ENCODE measurements at places on chromosomes 5 and 9. TPM values are rescaled to one million over a fixed set of nuclear protein-coding genes. Genes with fewer than 3 reads are reported as not detected.

DNA sequence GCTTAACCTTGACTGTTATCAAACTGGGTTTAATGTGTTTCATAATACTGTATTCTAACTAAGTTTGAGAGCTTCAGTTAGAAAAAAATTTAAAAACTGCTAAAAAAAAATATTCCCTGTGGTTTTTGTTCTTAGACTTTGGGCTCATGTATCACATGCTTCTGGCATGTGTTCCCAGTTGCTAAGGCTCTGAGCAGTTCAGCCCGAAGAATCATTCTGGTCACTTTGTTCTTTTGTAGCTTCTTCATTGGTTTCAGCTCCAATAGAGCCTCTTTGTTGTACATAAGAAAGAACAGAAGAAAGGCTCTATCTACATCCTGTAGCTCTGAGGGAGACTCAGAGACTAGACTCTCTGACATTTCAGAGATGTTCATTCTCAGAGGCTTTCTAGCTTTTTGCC is 25.6 kb downstream of the KCNN2 start:
- DNase-seq = no peak

GRCh38 chr5:124741711-124742496 is 4.5 kb downstream of the ZNF608 start:
- DNase-seq = no peak

DNA sequence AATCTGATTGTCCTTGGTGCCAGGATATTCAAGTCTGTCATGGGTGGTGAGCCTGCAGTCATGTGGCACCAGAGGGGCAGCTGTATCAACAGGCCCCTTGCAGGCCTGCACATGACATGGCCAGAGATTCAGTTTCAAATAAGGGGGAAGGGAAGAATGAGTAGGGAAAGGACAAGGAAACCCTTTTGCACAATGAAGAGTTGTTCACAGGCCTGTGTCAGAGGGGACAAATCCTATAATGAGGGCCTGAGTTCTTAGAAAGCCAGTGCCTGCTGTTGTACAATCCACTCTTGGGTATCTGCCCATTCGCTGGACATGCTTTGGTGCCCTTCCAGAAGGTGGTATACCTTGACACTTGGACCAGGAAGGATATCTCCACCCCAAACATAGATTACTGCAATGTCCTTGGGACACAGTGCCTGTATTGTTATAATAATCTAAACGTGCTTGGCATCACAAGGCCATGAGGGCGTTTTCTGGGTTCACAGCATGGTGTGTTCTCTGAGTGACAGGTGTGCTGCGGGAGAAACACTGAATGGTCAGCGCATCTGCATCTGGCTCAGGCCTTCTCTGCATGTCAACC is 1.9 kb upstream of the TMEM171 start:
- no peak for DNase-seq

GRCh38 chr9:5336688-5337087 is 3.0 kb downstream of the RLN1 start:
- no peak for DNase-seq

DNA sequence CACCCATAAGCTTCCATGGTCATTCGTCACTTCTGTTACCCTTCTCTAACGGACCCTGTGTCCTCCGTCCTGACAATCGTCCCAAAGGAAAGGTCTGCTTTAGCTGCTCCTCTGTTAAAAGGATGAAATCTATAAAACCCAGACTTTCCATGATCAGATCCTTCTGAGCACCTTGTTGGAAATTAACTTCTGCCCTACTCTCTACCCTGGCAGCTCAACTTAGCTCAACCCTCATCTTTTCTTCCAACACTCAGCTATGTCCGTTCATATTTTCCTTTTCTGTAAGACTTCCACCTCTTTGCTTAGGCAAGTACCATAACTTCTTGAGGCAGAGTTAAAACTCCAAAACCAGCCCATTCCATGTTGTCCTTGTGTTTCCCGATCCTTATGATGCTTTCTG is 205.4 kb downstream of the SPATA31A6 start:
- DNase-seq = no peak

- DNase-seq = no peak
These were observed 16.0 kb downstream of the CXXC5 start for GRCh38 chr5:139664086-139664693.

GRCh38 chr9:113919382-113919781 is 43.3 kb downstream of the ZNF618 start:
- no peak for DNase-seq

GRCh38 chr9:841371-842209 is at the start of gene DMRT1:
Gene DMRT1 (plus strand): TSS chr9:841697. CDS start chr9:841839, 142 bp downstream.
- no peak for DNase-seq

GRCh38 chr9:124348363-124348762 is 66.9 kb downstream of the PSMB7 start:
- DNase-seq = no peak

- DNase-seq = no peak
These were observed 41.7 kb downstream of the ZNF608 start for GRCh38 chr5:124704594-124705284.

- DNase-seq = no peak
These were observed 89.5 kb downstream of the TLE4 start for GRCh38 chr9:79661279-79661678.

GRCh38 chr5:173645437-173645807 is 29.0 kb upstream of the BOD1 start:
- no peak for DNase-seq

- no peak for DNase-seq
These were observed 249.7 kb downstream of the ARHGAP26 start for GRCh38 chr5:143019614-143020515.

GRCh38 chr5:14489643-14490042 is 91.9 kb upstream of the OTULINL start:
- no peak for DNase-seq

GRCh38 chr5:61878471-61878870 is 427.5 kb upstream of the KIF2A start:
- no peak for DNase-seq

DNA sequence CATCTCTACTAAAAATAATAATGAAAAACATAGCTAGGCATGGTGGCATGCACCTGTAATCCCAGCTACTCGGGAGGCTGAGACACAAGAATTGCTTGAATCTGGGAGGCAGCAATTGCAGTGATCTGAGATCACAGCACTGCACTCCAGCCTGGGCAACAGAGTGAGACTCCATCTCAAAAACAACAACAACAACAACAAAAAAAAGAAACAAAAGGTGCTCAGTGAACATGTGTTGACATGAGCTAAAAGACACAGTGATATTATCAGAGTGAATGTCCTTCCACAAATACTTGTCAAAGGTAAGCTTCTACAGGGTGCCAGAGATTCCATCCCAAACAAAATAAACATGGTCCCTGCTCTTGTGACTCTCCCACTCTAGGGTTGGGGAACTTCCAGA is 75.2 kb upstream of the LMX1B start:
- no peak for DNase-seq

DNA sequence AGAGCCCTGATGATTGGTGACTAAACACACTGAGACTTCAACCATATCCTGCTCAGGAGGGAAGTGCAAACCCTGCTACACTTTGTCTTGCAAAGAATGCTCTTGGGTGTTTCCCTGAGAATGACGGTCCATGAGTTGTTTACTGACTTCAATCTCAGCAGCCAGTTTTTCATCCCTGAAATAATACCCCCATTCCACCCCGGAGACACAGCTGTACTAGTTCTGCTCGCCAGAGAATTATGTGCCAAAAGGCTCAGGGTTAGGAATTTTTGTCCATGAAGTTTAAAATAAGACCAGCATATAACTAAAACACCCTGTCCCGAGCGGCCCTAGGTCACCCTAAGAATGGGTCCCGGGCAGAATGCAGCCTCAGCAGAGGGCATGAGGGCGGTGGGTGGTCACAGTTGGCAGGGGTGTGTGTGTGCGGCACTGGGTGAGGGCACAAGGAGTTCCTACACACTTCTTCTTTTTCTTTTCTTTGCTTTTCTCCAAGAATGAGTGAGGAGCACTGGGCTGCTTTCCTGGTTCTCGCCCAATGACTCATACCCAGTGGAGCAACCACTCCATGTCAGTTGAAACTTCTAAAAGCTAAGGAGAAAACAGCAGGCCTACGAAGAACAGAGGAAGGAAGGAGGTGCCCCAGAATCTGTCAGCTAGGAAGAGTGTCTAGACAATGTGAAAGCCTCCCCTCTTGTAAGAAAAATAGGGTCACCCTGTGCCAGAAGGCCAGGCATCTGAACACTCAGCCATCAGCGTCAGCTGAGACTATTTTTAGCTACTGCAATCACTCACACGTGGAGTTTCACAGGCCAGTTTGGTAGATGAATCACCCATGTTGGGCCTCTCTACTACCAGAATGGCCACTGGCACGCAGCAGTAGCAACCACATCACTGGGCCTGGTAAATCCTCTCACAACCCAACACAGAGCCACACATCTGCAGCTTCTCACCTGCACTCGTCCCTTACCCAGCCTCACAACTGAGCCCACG is 105.9 kb downstream of the DPYSL3 start:
- DNase-seq = no peak

The TYRP1 gene
- total RNA-seq = not detected

The BTNL8 gene
- total RNA-seq = 0.12 TPM

The FOXD4L4 gene
- 0.10 TPM for total RNA-seq

The EEIG1 gene
- 83.8 TPM for total RNA-seq

The EQTN gene
- total RNA-seq = not detected

The UBAC1 gene
- 32.6 TPM for total RNA-seq

The SLC6A19 gene
- total RNA-seq = not detected

The FRMD3 gene
- total RNA-seq = 0.80 TPM

The PRELID2 gene
- total RNA-seq = 2.5 TPM

The GFI1B gene
- not detected for total RNA-seq
